ENCODE measurements at places on chromosomes 6 and 20. TPM values are rescaled to one million over a fixed set of nuclear protein-coding genes. Genes with fewer than 3 reads are reported as not detected.

Gene MYLK2
- 1.1 TPM for polyA plus RNA-seq

Gene TSPO2
- polyA plus RNA-seq, result 0.82 TPM

Gene MYL9
- 195 TPM for polyA plus RNA-seq

Gene MOXD1
- polyA plus RNA-seq, result 220 TPM

Gene LIN28B
- polyA plus RNA-seq, result 0.30 TPM

Gene SNAP91
- polyA plus RNA-seq, result 0.86 TPM

Gene CYP39A1
- 8.0 TPM for polyA plus RNA-seq

Gene PTK7
- polyA plus RNA-seq, result 239 TPM

Gene CTAGE9
- polyA plus RNA-seq, result 0.18 TPM

Gene MACROD2
- polyA plus RNA-seq, result 14.0 TPM

Gene SERINC3
- polyA plus RNA-seq, result 61.9 TPM

Gene LTB
- polyA plus RNA-seq, result 0.53 TPM

Gene SLC17A3
- 1.2 TPM for polyA plus RNA-seq

Gene CITED2
- 155 TPM for polyA plus RNA-seq

Gene SYCP2L
- polyA plus RNA-seq, result 3.4 TPM

Gene ARHGAP40
- polyA plus RNA-seq, result 0.86 TPM

Gene TTK
- polyA plus RNA-seq, result 23.4 TPM

Gene TMEM170B
- 9.1 TPM for polyA plus RNA-seq

Gene PTCRA
- polyA plus RNA-seq, result 0.25 TPM

Gene KCNS1
- polyA plus RNA-seq, result 0.42 TPM

Gene TFAP2A
- 41.8 TPM for polyA plus RNA-seq

Gene POPDC3
- 0.19 TPM for polyA plus RNA-seq

Gene HCK
- 2.2 TPM for polyA plus RNA-seq

Gene NRSN1
- polyA plus RNA-seq, result 1.5 TPM

Gene CASS4
- 3.1 TPM for polyA plus RNA-seq

Gene NRM
- 34.1 TPM for polyA plus RNA-seq

Gene MYCT1
- 13.7 TPM for polyA plus RNA-seq

Gene RIPOR3
- 10.8 TPM for polyA plus RNA-seq

Gene COL9A3
- 20.8 TPM for polyA plus RNA-seq

Gene UST
- polyA plus RNA-seq, result 12.9 TPM

Gene FAM184A
- polyA plus RNA-seq, result 11.4 TPM

Gene SLC35D3
- 0.31 TPM for polyA plus RNA-seq

Gene GNAS-AS1
- 0.97 TPM for polyA plus RNA-seq
